ENCODE measurements at places on chromosomes 1 and 21.
A peak's percentile ranks its signal among the peaks of the same experiment; 100 is the strongest.

- no peak for DNase-seq
Observed at GRCh38 chr1:107264561-107264960, 123.7 kb downstream of the NTNG1 start.

- peak; percentile 85 for DNase-seq
Observed at GRCh38 chr1:180533266-180533987, 25.3 kb upstream of the OVAAL start.

DNA sequence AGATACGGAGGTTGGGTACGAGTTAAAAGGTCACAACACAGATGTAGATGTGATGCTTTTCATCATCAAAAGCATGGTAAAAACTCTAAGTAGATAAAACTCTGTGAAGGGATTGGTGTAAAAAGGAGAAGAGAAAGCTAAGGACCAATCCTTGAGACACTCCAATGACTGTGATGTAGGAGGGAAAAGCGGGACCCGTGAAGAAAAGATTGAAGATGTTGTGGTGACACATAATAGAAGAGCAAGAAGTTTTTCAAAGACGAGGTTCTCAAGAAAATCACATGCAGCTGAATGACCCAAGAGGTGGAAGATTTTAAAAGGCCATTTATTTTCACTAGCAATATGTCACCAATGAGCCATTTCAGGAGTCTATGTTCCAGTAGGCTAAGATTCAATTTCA is 179.5 kb downstream of the MRPL39 start:
- no peak for DNase-seq

GRCh38 chr1:7454052-7454815 is 316.9 kb upstream of the VAMP3 start:
- peak; percentile 34 for DNase-seq

GRCh38 chr1:207828485-207829158 is 76.8 kb downstream of the CD46 start:
- DNase-seq, result peak; percentile 79

DNA sequence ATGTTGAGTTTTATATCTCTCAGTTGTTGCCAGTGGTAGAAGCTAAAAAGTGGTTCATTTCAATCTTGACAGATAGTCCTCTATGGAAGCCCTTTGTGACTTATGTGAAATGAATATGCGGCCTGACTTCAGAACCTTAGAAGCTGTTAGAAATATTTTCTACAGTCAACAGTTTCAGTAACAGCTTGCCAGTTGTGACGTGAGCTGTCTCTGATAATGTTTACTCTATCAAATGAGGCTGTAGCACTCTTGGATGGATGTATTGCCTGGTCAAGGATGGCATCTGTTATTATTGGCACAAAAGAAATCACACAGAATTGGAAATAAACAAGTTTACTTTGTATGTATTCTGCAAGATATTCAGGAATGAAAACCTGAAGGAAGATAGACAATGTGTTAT is 31.9 kb downstream of the SNX7 start:
- DNase-seq, result no peak

DNA sequence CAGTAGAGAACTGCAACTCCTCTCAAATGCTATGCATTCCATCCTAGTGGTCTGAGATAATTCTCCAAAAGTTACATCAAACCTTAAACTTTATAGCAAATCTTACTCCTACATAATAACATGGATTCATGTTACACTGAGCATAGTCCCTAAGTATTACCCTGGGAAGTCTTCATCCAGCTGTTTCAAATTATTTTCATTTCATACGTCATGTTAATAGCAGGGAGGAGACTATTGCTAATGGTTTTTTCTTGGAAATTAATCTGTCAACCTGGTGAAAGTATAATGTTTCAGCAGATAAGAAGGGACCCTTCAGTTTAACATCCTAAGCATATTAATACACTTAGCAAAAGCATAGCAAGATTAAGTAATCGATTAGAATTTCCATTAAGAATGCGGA is 318.1 kb downstream of the USP25 start:
- no peak for DNase-seq

- DNase-seq, result peak; percentile 33
Observed at GRCh38 chr1:229408458-229409037, 25.3 kb downstream of the ACTA1 start.

DNA sequence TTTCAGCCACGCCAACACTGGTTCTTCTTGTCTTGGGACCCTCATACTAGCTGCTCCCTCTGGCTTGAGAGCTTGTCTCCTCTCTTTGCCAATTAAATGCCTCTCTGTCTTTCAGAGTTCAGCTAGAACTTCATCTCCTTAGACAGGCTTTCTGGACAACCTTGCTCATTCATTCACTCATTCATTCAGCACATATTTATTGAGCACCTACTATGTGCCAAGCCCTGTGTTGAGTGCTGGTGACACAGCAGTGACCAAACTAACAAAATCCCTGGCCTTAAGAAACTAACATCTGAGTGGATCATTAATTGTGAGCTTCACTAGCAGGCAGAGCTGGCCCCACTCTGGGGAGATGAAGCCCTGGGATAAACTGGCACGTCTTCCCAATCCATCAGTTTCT is 24.9 kb upstream of the CASZ1 start:
- DNase-seq, result no peak

- no peak for DNase-seq
Observed at GRCh38 chr1:78560811-78561210, 59.4 kb upstream of the IFI44L start.

- DNase-seq, result peak; percentile 54
Observed at GRCh38 chr21:45378258-45378966, 26.6 kb upstream of the COL18A1 start.

GRCh38 chr1:54273092-54273794 is 73.3 kb downstream of the MRPL37 start:
- DNase-seq, result peak; percentile 89

DNA sequence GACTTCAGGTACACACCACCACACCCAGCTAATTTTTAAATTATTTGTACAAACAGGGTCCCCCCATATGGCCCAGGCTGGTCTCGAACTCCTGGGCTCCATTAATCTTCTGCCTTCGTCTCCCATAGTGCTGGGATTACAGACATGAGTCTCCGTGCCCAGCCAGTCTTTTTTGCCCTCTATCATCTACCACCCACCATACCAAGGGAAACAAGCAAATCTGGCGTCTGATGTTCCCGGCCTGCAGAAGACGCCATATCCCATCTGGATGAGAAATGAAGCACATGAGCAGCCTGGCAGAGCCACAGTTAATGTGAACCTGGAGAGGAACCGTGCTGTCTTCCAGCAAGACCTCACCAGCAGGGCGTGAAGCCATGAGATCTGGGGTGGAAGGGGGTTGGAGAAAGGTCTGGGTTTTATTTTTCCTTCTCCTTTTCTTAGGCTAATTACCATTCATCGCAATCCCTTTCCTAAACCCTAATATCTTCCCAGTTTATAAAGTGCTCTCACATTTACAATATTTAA is 1.8 kb upstream of the PRELP start:
- no peak for DNase-seq

All from hepatocyte (in vitro differentiated cells).